ENCODE measurements at places on chromosomes 16 and 17.
A peak's percentile ranks its signal among the peaks of the same experiment; 100 is the strongest.

DNA sequence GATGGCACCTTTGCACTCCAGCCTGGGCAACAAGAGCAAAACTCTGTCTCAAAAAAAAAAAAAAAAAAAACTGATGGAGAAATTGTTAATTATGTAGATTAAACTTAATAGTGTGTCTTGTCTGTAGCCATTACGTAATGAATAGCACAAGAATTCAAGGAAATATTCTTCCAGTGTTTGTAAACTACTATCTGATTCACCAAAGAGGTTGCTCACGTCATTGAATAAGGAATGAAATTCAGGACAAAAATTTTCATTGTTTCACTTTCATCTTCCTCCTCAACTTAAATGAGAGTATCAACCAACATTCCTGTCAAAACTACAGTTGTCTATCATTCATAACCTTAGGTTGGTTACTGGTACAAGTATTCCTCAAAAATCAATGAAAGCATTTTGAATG, 30.7 kb upstream of the MYO18A start:
- no peak for DNase-seq

DNA sequence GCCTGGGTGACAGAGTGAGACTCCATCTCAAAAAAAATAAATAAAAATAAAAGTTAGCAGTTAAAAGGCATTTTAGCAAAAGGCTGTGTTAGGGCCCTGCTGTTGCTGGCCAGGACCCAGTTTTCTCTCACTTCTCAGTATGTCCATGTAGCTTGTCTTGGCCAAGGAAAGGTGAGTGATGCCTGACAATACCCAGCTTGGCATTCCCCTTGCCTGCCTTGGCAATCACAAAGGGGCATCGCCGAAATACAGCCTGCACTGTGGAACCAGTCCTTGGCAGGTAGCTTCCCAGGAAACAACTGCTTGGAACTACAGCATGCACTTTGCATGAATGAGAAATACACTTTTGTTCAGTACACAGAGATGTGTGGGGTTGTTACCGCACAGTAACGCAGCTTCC, 61.7 kb downstream of the DNAH17 start:
- no peak for DNase-seq

GRCh38 chr16:15975172-15975571, 25.8 kb downstream of the ABCC1 start:
- no peak for DNase-seq

- no peak for DNase-seq
Observed at GRCh38 chr16:67483731-67484525, 581 bp upstream of the AGRP start.

GRCh38 chr17:60846175-60846574, 168.5 kb downstream of the BCAS3 start:
- no peak for DNase-seq

DNA sequence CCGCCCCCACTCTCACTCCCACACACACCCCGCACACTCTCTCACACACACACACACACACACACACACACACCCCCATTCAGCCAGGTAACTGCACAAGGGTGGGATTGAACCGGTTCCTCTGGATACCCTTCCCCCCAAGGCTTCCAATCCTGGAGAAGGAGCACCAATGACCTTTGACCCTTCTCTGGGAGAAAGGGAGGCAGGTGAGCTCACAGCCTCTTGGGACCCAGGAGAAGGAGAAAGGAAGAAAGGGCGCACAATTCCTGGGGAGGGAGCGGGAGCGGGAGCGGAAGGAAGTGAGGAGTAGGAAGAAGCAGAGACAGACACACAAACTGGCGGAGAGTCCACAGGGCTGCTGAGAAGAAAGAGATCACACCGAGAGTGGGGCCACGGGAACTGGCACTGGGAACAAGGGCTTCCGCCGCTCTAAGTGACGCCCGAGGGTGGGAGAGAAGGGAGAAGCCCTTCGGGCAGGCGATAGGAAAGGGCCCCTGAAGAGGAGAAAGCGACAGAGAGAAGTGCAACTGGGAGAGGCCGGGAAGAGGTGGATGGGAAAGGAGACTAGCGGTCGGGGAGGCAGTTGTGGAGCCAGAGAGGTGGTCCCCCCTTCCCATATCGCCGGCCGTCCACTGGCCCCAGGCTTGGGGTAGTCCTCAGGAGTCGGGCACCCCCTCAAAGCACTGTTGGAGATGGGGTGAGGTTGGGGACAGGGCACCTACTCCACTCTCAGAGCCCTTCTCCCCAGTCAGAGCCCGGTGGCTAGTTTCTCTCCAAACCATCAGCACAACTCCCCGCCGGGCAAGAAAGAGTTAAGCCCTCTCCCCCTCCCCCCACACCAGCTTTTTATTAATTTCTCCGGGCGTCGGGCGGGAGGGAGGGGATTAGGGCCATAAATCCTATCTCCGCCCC, 1.3 kb downstream of the SAMD14 start:
- no peak for DNase-seq

GRCh38 chr17:76381633-76382350, 2.6 kb upstream of the SPHK1 start:
- DNase-seq = no peak

GRCh38 chr17:19321481-19322128, 40.9 kb downstream of the B9D1 start:
- no peak for DNase-seq

- no peak for DNase-seq
Observed at GRCh38 chr17:59527325-59527917, 38.0 kb upstream of the DHX40 start.

DNA sequence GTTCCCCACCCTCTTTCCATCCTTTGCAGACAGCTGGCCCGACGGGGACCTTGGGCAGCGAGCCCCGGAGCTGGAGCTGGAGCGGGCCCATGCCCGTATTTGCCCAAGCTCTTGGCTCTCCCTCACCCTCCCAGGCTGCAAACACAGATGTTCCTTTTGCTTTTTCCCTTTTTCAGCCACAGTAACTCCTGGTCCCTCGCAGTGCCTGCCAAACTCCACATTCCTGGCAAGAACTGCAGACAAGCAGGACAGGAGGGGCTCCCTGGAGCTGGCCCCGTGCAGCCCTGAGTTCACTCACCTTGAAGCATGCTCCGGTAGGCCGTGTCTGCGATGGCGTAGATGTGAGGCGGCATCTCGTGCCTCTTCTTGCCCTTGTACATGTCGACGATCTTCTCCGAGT, 33.9 kb downstream of the MYH11 start:
- DNase-seq = no peak

- peak; percentile 19 for DNase-seq
Observed at GRCh38 chr17:58641887-58642311, 49.9 kb downstream of the TEX14 start.

DNA sequence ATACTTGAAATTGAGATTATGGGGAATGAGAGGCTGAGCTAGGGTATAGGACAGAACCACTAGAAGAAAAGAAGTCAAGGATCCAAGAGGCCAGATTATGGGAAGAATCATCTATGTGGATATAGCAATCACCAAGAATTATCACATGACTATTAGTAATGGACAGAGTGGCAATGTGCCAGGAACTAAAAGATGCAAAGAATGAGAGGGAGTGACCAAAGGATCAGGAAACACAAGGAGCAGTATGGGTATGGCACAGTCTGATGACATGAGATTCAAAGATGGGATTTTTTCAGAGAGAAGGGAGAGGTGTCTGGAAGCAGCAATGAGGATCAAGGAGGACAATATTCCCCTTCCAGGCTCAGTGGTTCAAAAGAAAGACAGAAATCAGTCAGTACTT, 212.2 kb downstream of the AATF start:
- peak; percentile 56 for DNase-seq

DNA sequence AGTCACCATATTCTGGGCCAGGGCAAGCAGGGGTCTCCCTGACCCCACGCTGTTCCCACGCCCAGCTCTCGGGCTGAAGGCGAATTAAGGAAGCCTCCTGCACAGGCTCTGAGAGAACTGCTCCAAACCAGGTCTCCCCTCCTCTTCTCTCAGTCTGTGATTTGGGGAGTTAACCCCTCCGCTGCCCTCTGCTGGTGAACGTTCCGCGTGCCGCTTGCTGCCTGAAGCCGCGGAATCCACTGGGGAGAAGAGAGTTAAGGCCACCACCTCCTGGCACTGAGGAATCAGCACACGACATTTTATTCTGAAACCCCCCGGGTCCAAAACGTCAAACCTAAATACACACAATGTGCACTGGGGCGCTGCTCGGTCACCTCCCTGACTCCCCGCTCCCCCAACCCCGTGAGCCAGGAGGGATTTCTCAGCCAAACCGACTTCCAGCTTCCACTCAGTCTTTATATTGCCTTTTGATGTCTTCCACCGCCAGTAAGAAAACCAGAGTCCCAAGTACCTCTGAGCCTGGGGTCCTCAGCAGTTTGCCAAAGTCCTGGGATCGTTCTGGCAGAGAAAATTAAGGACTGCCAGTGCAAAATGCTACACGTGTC, 54.4 kb upstream of the RCVRN start:
- peak; percentile 55 for DNase-seq

GRCh38 chr16:24286741-24287405, 30.7 kb downstream of the CACNG3 start:
- DNase-seq = no peak

DNA sequence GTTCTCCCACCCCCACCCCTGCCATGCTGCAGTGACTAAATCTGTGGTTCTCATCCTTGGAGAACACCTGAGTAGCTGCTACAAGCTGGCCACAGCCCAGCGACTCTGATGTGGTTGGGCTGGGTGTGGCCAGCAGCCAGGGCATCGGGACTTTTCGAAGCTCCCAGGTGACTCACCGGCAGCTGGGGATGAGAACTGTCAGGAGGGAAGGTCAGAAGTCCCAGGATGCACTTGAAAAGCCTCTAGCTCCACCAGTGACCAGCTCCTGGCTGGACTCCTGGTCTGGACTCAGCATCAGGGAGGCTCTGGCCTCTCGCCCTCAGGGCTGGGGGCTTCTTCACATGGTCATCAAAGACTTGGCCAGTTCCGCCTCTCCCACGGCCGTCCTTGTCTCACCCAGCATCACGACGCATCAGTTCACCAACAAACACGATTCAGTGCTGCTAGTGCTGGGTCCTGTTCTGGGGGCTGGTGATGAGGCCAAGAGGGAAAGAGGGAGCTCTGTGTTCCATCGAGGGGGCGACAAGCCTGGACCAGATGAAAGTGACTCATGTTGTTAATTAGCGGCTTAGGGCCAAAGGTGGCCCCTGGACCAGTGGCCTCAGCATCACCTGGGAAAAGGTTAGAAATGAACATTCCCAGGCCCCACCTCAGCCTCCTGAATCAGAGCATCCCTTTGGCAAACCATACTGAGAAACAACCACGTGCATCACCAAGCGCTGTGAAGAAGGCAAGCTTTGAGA, 3.9 kb upstream of the C17orf99 start:
- DNase-seq = peak; percentile 51

- no peak for DNase-seq
Observed at GRCh38 chr16:50598936-50599361, 50.8 kb downstream of the NKD1 start.

DNA sequence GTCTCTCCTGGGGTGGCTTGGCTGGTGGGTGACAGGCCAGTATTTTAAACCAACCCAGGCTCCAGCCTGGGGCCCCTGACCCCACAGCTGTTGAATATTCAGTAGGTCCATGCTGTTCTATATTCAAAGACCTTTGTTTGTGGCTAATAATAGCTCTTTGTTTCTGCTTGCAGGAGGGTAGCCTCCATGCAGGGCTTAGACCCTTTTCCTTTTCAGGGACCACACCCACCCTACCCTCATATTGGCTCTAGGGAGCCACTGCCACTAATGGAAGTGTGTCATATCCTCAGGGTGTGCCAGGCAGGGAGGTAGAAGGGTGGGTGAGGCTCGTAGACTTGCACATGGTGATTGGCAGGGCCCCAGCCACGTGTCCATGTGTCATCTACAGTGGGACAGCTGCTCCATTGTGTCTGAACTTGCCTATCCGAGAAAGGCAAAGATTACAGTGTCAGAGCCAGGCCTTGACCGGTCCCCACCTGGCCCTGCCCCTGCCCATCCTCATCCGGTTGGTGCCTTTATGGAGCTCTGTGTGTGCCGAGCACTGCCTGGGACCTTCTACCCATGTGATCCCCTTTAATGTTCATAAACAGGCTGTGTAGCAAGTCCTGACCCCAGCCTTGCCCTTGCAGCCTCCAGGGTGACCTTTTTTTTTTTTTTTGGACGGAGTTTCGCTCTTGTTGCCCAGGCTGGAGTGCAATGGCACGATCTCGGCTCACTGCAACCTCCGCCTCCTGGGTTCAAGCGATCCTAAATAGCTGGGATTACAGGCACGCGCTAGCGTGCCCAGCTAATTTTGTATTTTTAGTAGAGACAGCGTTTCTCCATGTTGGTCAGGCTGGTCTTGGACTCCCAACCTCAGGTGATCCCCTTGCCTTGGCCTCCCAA, 22.1 kb downstream of the TMC7 start:
- no peak for DNase-seq

GRCh38 chr16:49462989-49463371, 89.4 kb downstream of the C16orf78 start:
- DNase-seq = no peak

- peak; percentile 45 for DNase-seq
Observed at GRCh38 chr17:82241183-82241925, 12.5 kb downstream of the SLC16A3 start.

Measured in fibroblast of upper back skin (primary cell).